Upper lobe of left lung (tissue), 6 donors: ENCODE measurements at places on chromosomes 2 and 18. TPM values are rescaled to one million over a fixed set of nuclear protein-coding genes. Genes with fewer than 3 reads are reported as not detected.

GRHL1 gene
- 18.0 TPM for total RNA-seq

CNDP1 gene
- total RNA-seq = not detected

DNA sequence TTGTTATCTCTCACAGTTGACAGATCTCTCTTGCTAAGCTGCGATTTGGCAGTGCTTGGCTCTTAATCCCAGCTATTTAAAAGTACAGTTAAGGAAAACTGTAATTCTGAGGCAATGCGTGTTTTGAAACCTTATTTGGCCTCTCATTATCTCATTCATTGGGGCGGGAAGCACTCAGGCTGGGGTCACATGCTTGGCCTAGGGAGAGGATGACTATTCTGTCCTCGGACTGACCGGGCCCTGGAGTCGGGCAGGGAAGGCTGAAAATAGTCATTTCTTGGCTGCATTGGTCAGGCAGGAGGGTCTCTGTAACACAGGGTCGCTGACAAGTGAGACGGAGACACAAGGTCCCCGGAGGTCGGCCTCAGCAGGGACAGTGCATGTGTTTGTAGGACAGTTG, 20.2 kb upstream of the EMILIN2 start:
- DNase-seq = no peak

DNA sequence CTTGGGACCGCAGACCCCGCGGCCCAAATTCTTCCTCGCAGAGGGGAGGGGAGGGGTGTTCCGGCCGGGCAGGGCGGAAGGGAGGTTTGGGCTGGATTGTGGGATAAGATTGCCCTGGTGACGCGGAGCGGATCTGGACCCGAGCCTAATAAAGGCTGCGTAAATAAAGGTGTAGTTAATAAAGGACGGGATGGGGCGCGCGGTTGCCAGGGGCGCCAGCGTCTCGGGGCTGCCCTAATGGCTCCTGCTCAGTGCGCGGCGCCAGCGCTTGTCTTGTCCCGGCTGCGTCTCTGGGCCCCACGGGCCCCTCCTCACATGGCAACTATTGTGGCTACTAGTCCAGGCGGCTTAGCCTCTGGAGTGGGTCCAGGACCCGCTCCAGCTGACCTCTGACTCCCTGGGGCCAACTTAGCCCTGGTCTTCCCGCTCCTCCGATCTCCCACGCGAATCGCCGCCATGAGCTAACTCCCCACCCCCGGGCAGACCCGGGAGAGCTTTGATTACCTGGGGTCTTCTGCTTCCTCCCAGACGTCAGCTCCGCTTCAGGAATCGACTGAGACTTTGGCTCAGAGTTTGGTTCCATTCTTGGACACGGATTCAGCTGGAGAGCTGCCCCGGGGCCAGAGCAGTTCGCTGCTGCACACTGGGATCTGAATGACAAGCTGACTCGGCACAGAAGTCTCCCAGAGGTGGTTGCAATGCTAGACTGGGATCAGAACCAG, 36.5 kb downstream of the SLC25A52 start:
- DNase-seq = peak; percentile 84

DNA sequence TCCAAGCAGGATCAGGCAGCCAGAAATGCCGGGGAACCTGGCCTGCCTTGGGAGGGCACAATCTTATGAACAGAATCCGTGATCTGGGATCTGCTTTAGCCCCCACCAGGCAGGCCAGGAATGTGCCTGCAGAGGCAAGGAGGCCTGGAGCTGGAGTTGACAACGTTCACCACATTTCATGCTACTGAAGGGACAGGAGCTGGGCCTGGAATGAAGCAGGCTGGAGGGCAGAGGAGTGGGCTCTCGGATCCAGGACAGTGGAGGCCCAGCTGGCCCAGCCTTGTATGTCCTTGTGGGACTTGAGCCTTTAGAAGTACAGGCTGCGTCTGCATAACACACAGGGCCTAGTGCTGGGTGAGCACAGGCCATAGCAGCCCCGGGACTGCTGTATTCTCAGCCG, 91.8 kb downstream of the KLHL29 start:
- DNase-seq = no peak

- DNase-seq = no peak
Observed at GRCh38 chr18:916562-916961, 11.9 kb downstream of the ADCYAP1 start.

- no peak for DNase-seq
Observed at GRCh38 chr2:39470580-39470979, 33.5 kb upstream of the MAP4K3 start.

GRCh38 chr2:191693778-191694177, 15.8 kb downstream of the NABP1 start:
- DNase-seq = no peak

GRCh38 chr2:121390082-121390692, 105.2 kb upstream of the TFCP2L1 start:
- DNase-seq = no peak

DNA sequence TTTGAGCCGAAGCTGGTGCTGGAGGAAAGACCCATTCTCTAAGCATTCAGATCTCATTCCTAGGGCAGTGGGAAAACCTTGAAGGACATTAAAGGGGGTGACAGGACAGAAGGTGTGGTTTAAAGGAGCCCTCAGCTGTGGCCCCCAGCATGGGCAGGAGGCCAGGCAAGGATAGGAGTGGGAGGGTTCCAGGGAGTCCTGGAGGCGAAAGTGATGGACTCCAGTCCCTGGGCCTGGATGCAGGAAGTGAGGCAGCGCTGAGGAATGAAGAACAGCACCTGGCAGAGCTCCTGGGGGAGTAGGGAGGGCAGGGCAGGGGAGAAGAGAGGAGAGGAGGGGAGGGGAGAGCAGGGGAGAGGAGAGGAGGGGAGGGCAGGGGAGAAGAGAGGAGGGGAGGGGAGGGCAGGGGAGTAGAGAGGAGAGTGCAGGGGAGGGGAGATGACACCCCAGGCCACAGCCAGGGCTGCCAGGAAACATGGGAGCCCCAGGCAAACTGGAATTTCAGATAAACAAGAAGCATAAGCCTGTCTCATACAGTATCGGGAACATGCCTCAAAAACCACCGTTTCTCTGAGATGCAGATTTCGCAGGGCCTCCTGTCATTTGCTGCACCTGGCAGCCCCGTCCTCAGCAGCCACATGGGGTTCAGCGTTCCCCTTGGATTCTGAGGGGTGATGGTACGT, 5.7 kb downstream of the RAMP1 start:
- no peak for DNase-seq

DNA sequence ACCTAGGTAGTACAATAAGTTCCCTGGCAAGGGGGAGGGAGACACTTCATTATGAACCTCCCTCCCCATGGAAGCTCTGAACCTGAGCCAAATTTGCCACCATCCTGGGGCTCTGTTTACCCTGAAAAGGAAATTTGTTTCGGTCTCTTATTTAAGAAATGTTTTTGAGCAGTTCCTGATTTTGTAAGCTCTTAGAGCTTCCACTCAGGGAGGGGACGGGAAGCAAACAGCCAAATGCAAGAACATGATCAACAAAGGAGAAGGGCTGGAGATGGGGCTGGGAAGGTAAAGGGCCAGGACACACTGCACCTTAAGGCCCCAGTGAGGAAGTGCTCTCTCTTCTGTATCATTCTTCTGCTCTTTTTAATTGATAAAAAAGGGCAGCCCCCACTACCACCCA, 117.9 kb downstream of the NRP2 start:
- DNase-seq = no peak

- no peak for DNase-seq
Observed at GRCh38 chr2:2389215-2389614, 58.1 kb upstream of the MYT1L start.

DNA sequence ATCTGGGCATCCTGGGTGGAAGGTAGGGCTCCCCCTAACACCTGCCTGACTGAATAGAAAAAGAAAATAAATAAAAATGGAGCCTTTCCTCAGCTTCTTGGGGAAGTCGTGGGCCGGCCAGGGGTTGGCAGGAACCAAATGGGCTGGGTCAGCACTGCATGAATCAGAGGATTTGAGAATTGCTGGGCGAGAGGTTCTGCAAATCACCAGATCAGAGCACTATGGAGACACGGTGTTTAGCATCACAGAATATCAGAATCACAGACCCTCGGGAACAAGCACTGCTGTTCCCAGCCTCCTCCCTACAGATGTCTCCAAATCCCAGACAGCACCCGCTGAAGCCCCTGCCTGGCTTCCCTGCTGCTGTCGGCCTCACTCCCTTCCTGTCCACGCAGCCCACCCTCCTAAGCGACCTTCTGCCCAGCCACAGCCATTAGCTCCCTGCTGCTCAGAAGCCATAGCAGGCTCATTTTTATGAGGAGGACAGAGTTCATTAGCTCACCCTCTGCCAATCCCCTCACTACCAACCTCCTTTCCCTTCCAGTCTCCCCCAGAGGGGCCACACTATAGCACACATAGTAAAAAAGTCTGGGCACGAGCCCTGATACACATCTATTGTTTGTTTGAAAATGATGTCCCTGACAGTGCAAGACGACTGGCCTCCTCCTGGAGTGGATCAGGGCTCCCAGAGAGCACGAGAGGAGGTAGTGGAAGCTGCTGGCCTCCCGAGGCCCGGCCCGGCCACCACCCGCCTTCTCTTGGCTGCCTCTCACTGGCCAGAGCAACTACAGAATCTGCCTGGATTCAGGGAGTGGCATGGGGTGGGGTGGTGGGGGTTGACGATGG, 64.6 kb upstream of the TAF1B start:
- DNase-seq = no peak

GRCh38 chr2:234257859-234258561, 207.5 kb downstream of the SPP2 start:
- DNase-seq = no peak
